Colonic mucosa (tissue), 4 donors: ENCODE measurements at places on chromosomes 4 and X. TPM values are rescaled to one million over a fixed set of nuclear protein-coding genes. Genes with fewer than 3 reads are reported as not detected.

The JAKMIP1 gene
- total RNA-seq: 0.19 TPM

The TCEAL6 gene
- total RNA-seq: not detected

The PF4V1 gene
- not detected for total RNA-seq

The KLB gene
- total RNA-seq: 0.64 TPM

The HSFX1 gene
- 0.74 TPM for total RNA-seq

The C4orf50 gene
- 0.13 TPM for total RNA-seq

The MAGEA12 gene
- 0.20 TPM for total RNA-seq

The SPANXA2 gene
- total RNA-seq: not detected

The RBMX2 gene
- 11.7 TPM for total RNA-seq

The DOCK11 gene
- total RNA-seq: 3.3 TPM

The GPC3 gene
- 2.0 TPM for total RNA-seq

The AKAP14 gene
- total RNA-seq: not detected

The CT45A10 gene
- total RNA-seq: not detected

The ODAPH gene
- total RNA-seq: not detected

The TMEM175 gene
- 30.2 TPM for total RNA-seq

The PTTG2 gene
- 0.91 TPM for total RNA-seq

The PCDH7 gene
- total RNA-seq: 18.0 TPM

The ETNPPL gene
- not detected for total RNA-seq

The C1QTNF7 gene
- total RNA-seq: 0.94 TPM

The DMRTC1 gene
- not detected for total RNA-seq

The TCP11X2 gene
- total RNA-seq: not detected

The ADH1A gene
- 0.17 TPM for total RNA-seq

The BLTP1 gene
- 80.1 TPM for total RNA-seq

The CXCL6 gene
- total RNA-seq: 0.32 TPM

The EXOC1L gene
- not detected for total RNA-seq

The PALLD gene
- 72.1 TPM for total RNA-seq

The TMEM128 gene
- total RNA-seq: 18.7 TPM

The SLC4A4 gene
- total RNA-seq: 124 TPM

The CORIN gene
- total RNA-seq: 0.50 TPM

The LINC00632 gene
- 12.1 TPM for total RNA-seq

The DACH2 gene
- 0.05 TPM for total RNA-seq

The MAGEA4 gene
- total RNA-seq: not detected

The RTL9 gene
- total RNA-seq: not detected

The EVC gene
- 4.1 TPM for total RNA-seq

The ZMYM3 gene
- 16.6 TPM for total RNA-seq

The EMCN gene
- 7.1 TPM for total RNA-seq

The CXCL13 gene
- total RNA-seq: 1.1 TPM

The HSFX2 gene
- total RNA-seq: not detected

The FREM3 gene
- not detected for total RNA-seq

The PNMA3 gene
- total RNA-seq: 0.21 TPM

The PNMA6A gene
- 0.37 TPM for total RNA-seq

The HTR2C gene
- not detected for total RNA-seq

The TACR3 gene
- not detected for total RNA-seq

The PRRG1 gene
- total RNA-seq: 5.4 TPM

The CYBB gene
- 7.7 TPM for total RNA-seq

The WDR17 gene
- total RNA-seq: 1.2 TPM

The EDNRA gene
- total RNA-seq: 1.8 TPM

The USP38 gene
- 39.7 TPM for total RNA-seq

The SSX3 gene
- not detected for total RNA-seq

The GJB1 gene
- 76.0 TPM for total RNA-seq

The ETDC gene
- not detected for total RNA-seq

The KLHL34 gene
- 3.6 TPM for total RNA-seq
